ENCODE measurements at places on chromosomes 2 and 18.
A peak's percentile ranks its signal among the peaks of the same experiment; 100 is the strongest.

DNA sequence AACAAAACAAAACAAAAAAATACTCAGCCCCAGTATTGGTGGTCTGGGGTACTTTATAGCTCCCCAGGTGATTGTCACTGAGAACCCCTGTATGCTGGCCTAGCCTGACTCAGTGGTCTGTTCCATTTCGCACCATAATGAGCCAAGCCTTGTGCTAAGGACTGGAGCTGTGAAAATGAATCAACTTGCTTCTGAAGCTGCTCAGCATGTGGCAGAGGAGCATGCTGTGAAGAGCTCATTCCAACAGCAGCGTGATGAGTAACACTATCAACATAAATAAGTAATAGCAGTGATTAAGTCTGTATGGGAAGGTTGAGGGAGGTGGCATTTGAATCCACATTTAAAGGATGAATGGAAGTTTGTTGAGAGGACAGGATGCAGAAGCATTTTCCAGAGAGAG lies 67.2 kb upstream of the ATL2 start:
- no peak for DNase-seq

GRCh38 chr18:50753311-50753710 lies 66.5 kb downstream of the MRO start:
- DNase-seq, result no peak

GRCh38 chr2:74821177-74822126 lies 12.5 kb upstream of the HK2 start:
- no peak for DNase-seq

GRCh38 chr18:44961288-44961995 lies 280.8 kb downstream of the SETBP1 start:
- no peak for DNase-seq

DNA sequence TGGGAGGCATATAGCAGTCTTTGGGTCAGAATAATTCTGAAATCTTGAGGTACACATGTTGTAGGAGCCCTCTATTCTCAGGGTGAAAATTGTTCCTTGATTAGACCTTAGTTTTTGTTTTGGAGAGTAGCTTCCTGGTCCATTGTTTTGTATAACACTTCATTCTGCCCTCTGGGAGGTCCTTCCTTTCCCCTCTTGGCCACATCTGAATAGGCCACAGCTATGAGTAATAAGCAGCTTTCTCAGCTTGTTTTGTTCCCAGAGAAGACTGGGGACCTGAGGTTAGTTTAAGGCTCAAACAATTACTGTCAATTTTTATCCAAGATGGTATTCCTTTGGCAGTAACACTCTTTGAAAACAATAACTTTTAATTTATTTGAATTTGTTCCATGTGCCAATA lies 72.6 kb upstream of the NOL4 start:
- DNase-seq, result no peak

GRCh38 chr2:186422226-186422625 lies 63.8 kb upstream of the ZC3H15 start:
- no peak for DNase-seq

DNA sequence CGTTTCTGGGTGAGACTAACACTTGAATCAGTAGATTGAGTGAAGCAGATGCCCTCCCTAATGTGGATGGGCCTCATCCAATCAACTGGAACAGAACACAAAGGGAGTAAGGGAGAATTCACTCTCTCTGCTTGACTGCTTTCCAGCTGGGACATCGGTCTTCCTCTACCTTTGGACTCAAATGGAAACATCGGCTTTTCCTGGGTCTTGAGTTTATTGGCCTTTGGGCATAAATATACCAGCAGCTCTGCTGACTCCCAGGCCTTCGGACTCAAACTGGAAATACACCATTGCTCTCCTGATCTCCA lies 311.6 kb downstream of the STK39 start:
- no peak for DNase-seq

DNA sequence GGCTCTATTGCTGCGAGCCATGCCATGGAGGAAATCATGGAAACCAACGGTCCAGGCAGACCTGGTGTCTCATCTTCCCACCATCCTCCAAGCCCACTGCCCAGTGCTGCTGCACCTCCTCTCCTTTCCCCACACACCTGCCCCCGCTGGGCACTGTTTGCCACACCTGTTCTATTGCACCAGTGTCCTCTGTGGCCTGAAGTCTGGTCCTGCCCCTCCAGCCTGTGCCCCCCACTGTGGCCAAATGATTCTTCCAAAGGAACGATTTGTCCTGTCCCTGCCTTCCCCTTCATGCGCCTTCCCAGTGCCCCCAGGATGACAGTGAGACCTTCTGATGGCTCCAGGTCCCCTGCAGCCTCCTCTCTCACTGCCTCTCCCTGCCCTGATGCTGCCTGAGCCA lies 101.9 kb upstream of the TWIST2 start:
- DNase-seq, result no peak

DNA sequence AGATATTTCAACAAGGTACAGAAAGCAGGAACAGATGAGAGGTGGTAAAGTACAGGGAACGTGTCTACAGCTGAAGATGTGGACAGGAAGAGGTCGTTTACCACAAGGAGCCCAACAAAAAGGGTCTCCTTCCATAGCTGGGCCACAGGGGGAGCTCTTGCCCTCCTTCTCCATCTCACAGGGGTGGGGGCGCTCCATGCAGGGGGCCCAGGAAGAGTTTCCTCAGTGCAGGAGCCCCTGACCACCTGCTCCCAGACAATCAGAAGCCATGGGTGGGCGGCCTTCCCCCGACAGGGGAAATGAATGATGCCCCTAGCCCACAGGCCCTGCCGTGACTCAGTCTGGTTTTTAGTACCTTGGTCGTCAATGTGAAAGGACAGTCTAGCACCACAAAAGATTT lies 163.6 kb upstream of the ZNF516 start:
- no peak for DNase-seq

DNA sequence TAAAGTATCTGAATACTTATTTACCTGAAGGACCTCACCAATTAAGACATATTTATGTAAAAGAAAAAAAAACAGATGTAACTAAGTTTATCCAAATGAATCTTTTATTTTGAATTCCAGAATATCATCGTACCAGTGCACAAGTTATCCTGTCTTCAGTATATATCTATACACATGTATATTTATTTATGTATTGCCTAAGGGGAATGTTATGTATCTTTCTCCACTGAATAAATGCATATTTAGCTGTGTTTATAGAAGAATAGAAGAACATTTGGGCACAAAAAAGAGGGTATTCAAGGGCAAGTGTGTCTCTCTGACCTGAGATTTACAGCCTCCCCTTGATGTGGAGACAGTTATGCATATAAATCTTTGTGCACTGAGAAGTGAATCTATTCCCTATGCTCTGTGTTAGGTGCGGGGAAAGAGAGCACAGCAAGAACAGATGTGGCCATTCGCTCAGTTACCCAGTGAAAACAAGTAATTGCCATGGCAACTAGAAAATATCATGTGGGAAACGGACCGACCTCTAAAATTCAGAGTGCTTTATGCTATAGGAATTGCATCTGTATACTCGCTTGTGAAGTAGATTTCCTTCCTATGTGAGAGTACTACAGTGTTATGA lies 39.5 kb upstream of the ASXL3 start:
- DNase-seq, result no peak

GRCh38 chr2:19804639-19805260 lies 97.0 kb downstream of the TTC32 start:
- no peak for DNase-seq

- no peak for DNase-seq
Measured at GRCh38 chr2:143402451-143402850, 273.2 kb downstream of the ARHGAP15 start.

- DNase-seq, result peak; percentile 90
Measured at GRCh38 chr18:44897411-44897810, 216.7 kb downstream of the SETBP1 start.

- peak; percentile 36 for DNase-seq
Measured at GRCh38 chr2:147374423-147374811, 470.4 kb upstream of the ACVR2A start.

DNA sequence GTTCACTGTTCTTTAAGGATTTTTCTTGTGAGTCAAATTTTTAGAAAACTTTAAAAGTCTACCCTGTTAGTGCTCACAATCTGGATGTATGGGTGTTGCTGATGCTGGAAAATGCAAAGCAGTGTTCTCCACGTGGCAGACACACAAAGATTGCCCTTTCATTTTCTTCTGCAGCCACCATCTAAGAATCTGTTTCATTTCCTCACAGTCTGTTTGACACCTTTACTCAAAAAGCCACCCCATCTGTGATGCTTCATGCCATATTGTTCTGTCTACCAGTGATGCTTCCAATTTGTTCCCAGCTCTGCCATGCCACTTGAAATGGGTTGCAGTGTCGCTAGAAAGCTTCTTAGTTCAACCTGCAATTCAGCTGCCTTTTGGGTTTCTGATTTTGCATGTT lies 464.2 kb upstream of the UBE2E3 start:
- no peak for DNase-seq

DNA sequence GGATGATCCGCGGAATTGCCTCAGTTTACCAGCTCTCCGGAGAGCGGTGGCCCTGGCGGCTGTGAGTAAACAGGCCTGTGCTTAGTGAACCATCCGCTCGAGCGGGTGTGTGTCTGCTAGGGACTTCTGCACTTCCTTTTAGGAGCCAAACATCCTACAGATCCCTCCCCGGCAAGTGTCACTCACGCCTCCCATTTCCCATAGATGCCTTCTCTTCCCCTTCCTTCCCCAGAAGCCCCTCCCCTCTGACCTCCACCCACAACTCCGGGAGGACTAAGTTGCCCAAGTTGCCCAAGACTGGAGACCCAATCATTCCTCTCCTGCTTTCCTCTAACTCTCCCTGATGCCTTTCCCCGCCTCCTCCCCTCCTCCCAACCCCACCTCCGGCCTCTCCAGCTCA lies 2.9 kb downstream of the C1QL2 start:
- DNase-seq, result no peak

DNA sequence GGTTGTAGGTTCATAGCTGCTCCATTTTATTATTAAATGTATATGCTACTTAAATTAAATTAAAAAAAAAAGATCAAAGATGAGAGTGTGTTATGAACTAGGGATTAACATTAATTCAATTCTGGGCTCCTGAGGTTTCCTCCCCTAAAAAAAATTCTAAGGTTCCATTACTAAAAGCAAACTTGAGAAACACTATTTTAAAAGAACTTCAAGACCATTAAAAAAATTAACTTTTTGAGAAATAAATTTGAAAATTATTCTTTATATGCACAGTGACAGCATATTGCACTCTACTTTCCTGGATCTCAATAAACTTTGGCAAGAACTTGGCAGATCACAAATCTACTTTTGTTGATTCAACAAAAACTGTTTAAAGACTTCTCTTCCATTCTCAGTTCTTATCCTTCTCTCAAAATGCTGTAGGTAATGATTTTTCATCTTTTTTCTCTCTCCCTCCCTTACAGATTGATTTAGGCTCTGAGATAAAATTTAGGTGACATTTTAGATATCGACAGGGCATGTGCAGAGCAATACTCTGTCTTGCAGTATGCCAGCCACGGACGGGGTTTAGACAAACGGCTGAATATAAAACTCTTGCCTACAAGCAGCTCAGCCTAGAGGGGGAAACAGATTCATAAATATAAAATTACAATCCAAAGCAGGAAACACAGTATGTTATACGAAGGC lies 592 bp upstream of the MARS2 start:
- DNase-seq, result no peak

- no peak for DNase-seq
Measured at GRCh38 chr2:67516899-67517530, 119.9 kb downstream of the ETAA1 start.

DNA sequence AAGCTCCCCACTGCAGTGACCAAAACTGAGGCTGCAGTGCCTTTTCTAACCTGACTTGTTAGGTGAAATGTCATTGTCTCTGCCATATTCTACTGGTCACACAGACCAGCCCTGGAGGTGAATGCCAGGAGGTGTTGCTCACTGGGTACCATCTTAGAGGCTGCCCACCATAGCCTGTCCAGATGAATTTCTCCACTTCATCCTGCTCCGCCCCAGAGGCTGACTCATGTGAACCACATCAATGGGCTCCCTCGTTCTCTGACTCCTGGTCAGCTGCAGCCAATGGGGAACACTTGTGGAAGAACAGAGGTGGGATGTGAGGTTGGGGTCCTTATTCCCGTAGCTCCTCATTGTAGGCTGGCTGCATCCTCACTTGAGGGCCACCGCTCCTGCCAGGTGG lies 3.4 kb upstream of the NARS1 start:
- DNase-seq, result no peak

- DNase-seq, result no peak
Measured at GRCh38 chr18:2903006-2903405, 56.2 kb downstream of the EMILIN2 start.

- no peak for DNase-seq
Measured at GRCh38 chr2:3512086-3512485, 7.2 kb downstream of the ADI1 start.

All from NCI-H1092 (cell line).